ACHN (cell line): ENCODE measurements at places on chromosomes 3 and 15.

DNA sequence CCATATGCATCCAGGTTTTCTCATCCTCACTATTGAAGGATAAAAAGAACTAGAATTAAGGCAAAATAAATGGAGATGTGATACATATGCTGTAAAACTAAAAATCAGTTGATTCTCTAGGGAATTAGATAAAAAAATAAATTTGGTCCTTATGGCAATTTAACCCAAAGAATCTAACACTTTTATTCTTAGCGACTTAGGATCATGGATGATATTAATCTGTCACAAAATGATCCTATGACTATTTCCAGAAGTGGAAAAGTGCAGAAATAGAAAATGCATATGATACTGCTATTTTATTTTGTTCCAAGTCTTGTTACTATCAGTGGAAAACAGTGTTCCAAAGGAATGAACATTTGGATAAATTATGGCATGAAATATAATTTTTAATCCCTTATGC is 746.3 kb downstream of the ROBO2 start:
- DNase-seq: no peak

DNA sequence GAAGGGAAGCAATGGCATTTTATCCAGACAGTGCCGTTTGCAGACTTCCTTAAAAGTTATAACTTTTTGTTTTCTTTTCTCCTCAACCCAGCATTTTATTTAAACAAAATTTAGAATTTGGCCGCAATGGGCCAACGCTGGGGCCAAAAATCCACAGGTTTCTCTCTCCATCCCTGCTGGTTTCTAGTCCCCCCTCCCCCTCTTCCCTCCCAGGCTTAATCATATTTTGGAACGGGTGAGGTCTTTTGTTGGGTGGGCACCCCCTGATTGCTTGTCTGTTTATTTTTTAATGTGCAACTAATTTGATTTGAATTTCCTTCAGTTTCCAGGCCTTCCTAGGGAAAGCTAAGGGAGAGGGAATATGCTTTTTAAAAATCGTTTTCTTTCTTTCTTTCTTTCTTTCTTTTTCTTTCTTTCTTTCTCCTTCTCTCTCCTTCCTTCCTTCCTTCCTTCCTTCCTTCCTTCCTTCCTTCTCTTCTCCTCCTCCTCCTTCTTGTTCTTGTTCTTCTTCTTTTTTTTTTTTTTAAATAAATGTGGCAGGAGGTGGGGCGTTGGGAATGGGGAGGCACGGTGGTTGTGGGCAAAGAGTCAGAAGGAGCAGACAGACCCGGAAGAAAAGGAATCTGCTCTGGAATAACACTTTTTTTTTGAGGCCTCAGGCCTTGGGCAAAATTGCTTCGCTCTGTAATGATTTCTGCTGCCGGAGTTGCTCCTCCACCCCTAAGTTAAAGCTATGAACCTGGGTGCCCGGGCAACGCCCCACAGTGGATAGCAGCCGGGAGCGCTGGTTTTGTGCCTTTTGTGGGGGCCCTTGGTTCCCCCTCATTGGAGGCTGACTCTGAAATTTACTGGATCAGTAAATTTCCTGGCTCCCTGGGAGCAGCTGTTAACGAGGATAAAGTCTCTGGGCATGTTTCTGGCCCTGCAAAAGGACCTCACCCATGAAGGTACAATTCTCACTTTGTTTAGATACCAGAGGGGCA is 1.9 kb downstream of the FNDC3B start:
- DNase-seq: peak; percentile 40

GRCh38 chr3:123071146-123071545 is 4.3 kb downstream of the PDIA5 start:
- no peak for DNase-seq

DNA sequence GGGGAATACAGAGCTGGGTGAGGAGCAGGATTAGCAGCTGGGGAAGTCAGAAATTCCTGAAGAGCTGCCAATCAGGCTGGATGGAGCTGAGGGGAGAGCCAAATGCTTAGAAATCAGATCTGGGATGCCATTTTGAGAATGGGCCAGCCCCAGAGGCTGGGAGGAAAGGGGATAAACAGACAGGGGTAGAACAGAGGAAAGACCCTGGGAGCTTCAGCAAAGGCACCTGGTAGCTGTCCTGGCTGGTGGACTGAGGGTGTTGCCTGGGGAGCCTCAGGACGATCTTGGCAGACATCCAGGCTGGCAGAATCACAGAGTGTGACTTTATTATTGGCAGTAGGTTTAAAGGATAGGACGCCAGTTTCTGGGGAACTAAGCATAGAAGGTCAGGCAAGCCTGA is 97.8 kb downstream of the SQOR start:
- no peak for DNase-seq

GRCh38 chr3:196111939-196112386 is 30.1 kb upstream of the TFRC start:
- DNase-seq: no peak

DNA sequence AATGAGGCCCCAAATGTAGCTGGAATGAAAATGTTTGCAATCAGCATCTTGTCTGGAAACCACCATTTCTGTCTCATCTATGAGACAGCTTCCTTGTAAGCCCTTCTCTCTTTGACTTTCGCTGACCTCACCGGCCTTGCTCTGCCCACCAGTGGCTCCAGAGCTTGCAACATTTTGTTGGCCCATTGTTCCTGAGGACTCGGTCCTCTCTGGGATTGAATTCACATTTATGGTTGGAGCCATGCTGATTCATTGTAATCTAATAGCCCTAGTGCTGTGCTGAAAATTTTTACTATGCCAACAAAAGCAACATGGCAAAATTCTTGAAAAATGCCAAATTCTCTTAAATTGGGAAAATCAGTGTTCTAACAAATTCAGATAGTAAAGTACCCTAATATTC is 37.2 kb downstream of the ABHD5 start:
- no peak for DNase-seq

GRCh38 chr3:132242790-132243189 is 74.4 kb upstream of the ACP3 start:
- DNase-seq: no peak

GRCh38 chr3:186110975-186111974 is 2.4 kb upstream of the ETV5 start:
- DNase-seq: no peak

DNA sequence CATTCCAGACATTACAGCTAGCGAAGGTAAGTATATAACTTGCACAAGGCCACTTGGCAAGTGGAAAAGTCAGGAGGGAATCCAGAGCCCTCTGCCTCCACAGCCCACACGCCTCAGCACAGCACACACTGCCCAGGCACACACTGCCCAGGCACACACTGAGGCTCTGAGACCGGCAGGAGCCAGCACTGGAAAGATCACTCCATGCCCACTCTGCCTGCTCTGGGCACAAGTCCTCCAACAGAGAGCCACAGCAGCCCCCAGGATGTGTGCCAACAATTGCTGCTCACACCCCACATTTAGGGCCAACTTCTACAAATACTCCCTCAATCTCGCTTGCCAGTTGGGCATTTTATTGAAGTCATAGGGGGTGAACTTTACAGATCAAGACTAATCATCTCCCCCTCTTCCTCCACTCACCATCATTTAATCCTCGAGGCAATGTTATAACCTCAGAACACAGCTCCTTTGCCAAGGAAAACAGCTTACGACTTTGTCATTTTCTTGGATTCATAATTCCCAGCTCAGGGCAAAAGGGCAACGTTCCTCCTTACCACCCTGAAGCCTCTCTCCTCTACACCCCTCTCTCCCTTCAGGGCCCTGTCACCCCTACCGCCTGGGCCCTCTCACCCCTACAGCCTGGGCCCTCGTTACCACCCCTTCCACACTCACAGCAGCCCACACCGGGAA is 53.0 kb upstream of the TPM1 start:
- DNase-seq: no peak
